ENCODE measurements at places on chromosomes 1 and 21.

GRCh38 chr1:228955691-228956090 lies 220.4 kb downstream of the RHOU start:
- no peak overlapping the region for H3K27ac ChIP-seq
- H3K4me1 ChIP-seq: peaks cover 4% of the 10 kb centered on the region
- H3K36me3 ChIP-seq: no peaks in the 10 kb centered on the region
- H3K27me3 ChIP-seq: no peaks in the 10 kb centered on the region
- DNase-seq: no peak

DNA sequence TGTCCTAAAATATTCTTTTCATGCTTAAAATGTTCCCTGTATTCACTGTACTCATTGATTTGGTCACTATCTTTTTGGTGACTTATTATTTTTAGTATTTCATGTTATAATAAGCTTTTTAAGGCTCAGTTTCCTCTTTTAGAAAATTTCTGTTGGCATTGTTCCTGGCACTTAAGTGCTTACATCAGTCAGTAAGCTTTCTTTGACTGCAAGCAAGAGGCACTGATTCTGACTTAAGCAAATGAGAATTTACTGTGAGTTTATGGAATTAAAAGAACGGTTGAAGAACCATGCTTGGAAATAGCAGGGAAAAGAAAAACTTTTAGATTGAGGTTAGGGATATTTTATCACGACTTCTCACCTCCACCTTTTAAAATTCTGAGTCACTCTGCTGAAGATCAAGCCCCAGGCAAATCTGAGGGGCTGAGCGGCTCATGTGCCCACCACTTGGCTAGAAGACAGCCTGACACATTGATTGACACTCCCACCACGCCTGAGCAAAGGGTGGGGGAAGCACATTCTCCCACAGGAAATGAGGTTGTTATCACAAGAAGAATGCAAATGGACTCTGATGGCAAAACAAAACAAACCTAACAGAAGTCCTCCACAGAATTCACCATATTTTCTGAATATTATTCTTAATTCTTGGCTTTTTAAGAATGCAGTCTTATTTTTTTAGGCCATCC lies 102.8 kb downstream of the KCTD3 start:
- no peak overlapping the region for H3K27ac ChIP-seq
- no peak overlapping the region for H3K4me3 ChIP-seq
- H3K36me3 ChIP-seq: no peaks in the 10 kb centered on the region

- no peak for DNase-seq
- no peaks in the 10 kb centered on the region for H3K27me3 ChIP-seq
- no peak overlapping the region for H3K27ac ChIP-seq
- H3K36me3 ChIP-seq: no peaks in the 10 kb centered on the region
- no peak overlapping the region for H3K4me3 ChIP-seq
These were observed 133.2 kb downstream of the ADSS2 start for GRCh38 chr1:244318512-244318911.

GRCh38 chr1:154819628-154820590 lies 50.2 kb downstream of the KCNN3 start:
- H3K36me3 ChIP-seq: no peaks in the 10 kb centered on the region
- no peak overlapping the region for H3K27ac ChIP-seq
- H3K4me3 ChIP-seq: no peak overlapping the region
- no peaks in the 10 kb centered on the region for H3K27me3 ChIP-seq
- DNase-seq: peak; percentile 16
- H3K4me1 ChIP-seq: peaks cover 6% of the 10 kb centered on the region

- no peak overlapping the region for H3K4me3 ChIP-seq
- peak; percentile 65 for DNase-seq
- no peak overlapping the region for H3K27ac ChIP-seq
- H3K27me3 ChIP-seq: peaks cover 7% of the 10 kb centered on the region
- H3K36me3 ChIP-seq: no peaks in the 10 kb centered on the region
These were observed 6.9 kb upstream of the CAMK1G start for GRCh38 chr1:209576392-209577197.

GRCh38 chr1:186628910-186629309 lies 51.3 kb downstream of the PTGS2 start:
- no peaks in the 10 kb centered on the region for H3K36me3 ChIP-seq
- no peak overlapping the region for H3K4me3 ChIP-seq
- DNase-seq: no peak
- no peak overlapping the region for H3K27ac ChIP-seq
- peaks cover 17% of the 10 kb centered on the region for H3K27me3 ChIP-seq

- peak overlapping the region; percentile 56 for H3K27ac ChIP-seq
- no peaks in the 10 kb centered on the region for H3K36me3 ChIP-seq
- H3K4me1 ChIP-seq: peaks cover 9% of the 10 kb centered on the region
- no peak overlapping the region for H3K4me3 ChIP-seq
- peaks cover 23% of the 10 kb centered on the region for H3K27me3 ChIP-seq
These were observed 1.5 kb downstream of the KNCN start for GRCh38 chr1:46549697-46550681.

DNA sequence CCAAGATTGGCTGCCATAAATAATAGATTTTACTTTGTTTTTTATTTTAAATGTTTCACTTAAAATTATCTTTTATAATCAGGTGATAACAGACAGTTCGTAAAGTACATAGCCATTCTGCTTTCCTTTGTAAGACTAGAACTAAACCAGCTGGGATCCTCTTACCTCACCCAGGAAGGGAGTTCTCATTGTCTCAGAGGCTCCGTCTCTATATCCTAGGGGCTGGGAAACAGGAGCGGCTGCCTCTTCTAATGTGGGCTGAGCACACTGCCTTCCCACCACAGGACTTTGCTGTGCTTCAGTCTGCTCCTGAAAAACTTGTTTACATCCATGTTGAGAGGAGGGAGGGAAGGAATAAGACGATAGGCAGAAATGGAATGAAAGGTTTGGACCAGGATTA lies 45.6 kb upstream of the PGD start:
- H3K4me1 ChIP-seq: no peaks in the 10 kb centered on the region
- no peaks in the 10 kb centered on the region for H3K27me3 ChIP-seq
- no peak overlapping the region for H3K4me3 ChIP-seq
- no peak overlapping the region for H3K27ac ChIP-seq

DNA sequence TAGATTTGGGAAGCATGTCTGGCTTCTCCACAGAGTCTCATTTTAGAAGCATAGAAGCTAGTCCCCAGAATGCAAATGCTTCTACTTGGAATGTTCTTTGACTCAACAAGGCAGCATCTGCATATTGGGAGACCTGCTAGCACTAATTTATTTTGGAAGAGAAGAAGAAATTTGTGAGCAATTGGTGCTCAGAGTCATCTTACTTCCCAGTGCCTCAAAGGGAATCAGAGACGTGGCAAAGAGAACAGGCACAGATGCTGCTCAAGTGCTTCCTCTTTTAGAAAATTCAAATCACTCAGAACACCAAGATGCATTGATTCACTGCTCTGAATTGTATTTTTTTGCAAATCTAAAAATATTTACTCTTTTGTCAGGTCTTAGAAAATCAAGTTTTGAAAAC lies 255.7 kb downstream of the BRINP2 start:
- no peak overlapping the region for H3K27ac ChIP-seq
- no peak overlapping the region for H3K4me3 ChIP-seq
- H3K4me1 ChIP-seq: no peaks in the 10 kb centered on the region
- no peaks in the 10 kb centered on the region for H3K27me3 ChIP-seq
- DNase-seq: no peak

GRCh38 chr1:93758842-93759515 lies 77.3 kb upstream of the BCAR3 start:
- H3K36me3 ChIP-seq: no peaks in the 10 kb centered on the region
- H3K27me3 ChIP-seq: no peaks in the 10 kb centered on the region
- H3K4me1 ChIP-seq: peaks cover 7% of the 10 kb centered on the region
- H3K27ac ChIP-seq: peak overlapping the region; percentile 52

DNA sequence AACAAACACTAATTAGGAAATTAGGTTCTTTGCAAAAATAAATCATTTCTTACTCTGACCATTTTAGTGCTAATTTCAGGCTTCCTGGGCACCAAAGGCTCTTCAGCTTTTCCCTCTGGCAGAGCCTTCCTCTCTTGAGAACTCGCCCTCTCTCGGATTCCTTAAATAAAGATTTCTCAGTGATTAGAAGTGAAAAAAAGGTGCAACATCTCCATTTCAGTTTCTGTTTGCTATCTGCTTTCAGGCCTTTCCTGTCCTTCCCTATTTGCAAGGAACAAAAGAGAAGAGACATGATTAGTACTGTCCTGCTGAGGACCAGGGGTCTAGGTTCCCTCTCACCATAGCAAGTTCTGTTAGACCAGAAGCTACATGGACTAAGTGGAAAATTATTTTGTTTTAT lies 27.8 kb upstream of the CACYBP start:
- no peak for DNase-seq
- no peak overlapping the region for H3K4me3 ChIP-seq
- H3K4me1 ChIP-seq: peaks cover 49% of the 10 kb centered on the region
- peaks cover 23% of the 10 kb centered on the region for H3K36me3 ChIP-seq
- no peak overlapping the region for H3K27ac ChIP-seq

- no peak for DNase-seq
- H3K27me3 ChIP-seq: peaks cover 3% of the 10 kb centered on the region
- H3K4me1 ChIP-seq: no peaks in the 10 kb centered on the region
- no peak overlapping the region for H3K27ac ChIP-seq
These were observed 73.7 kb downstream of the SLC16A1 start for GRCh38 chr1:112882271-112882744.

GRCh38 chr1:64875606-64876005 lies 90.7 kb downstream of the JAK1 start:
- H3K4me1 ChIP-seq: peaks cover 41% of the 10 kb centered on the region
- DNase-seq: no peak
- H3K27me3 ChIP-seq: no peaks in the 10 kb centered on the region
- peaks cover 56% of the 10 kb centered on the region for H3K36me3 ChIP-seq

- no peaks in the 10 kb centered on the region for H3K4me1 ChIP-seq
- no peaks in the 10 kb centered on the region for H3K36me3 ChIP-seq
- H3K4me3 ChIP-seq: no peak overlapping the region
- no peak overlapping the region for H3K27ac ChIP-seq
These were observed 508.8 kb downstream of the PLPP3 start for GRCh38 chr1:56070601-56071000.

DNA sequence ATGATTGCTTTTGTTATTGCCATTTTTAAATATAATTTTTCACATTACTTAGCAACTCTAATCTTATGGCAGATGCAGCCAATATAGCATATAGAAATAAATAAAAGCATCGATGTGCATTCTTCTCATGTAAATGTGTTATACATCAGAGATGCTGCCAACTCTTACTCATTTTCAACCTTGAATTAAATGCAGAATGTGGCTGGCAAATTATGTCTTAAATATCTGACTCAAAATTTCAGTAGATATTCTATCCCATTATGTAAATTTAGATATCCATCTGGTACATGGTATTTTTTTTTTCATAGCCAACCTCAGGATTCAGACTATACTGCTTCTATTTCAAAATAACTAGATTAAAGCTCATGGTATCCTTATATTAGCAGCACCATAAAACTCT lies 916.7 kb upstream of the TMPRSS15 start:
- H3K4me3 ChIP-seq: no peak overlapping the region
- H3K27ac ChIP-seq: no peak overlapping the region
- H3K27me3 ChIP-seq: no peaks in the 10 kb centered on the region
- no peaks in the 10 kb centered on the region for H3K4me1 ChIP-seq
- no peak for DNase-seq

GRCh38 chr1:51622455-51622913 lies 5.6 kb downstream of the OSBPL9 start:
- no peak overlapping the region for H3K27ac ChIP-seq
- no peak overlapping the region for H3K4me3 ChIP-seq
- peak; percentile 9 for DNase-seq
- H3K27me3 ChIP-seq: no peaks in the 10 kb centered on the region

DNA sequence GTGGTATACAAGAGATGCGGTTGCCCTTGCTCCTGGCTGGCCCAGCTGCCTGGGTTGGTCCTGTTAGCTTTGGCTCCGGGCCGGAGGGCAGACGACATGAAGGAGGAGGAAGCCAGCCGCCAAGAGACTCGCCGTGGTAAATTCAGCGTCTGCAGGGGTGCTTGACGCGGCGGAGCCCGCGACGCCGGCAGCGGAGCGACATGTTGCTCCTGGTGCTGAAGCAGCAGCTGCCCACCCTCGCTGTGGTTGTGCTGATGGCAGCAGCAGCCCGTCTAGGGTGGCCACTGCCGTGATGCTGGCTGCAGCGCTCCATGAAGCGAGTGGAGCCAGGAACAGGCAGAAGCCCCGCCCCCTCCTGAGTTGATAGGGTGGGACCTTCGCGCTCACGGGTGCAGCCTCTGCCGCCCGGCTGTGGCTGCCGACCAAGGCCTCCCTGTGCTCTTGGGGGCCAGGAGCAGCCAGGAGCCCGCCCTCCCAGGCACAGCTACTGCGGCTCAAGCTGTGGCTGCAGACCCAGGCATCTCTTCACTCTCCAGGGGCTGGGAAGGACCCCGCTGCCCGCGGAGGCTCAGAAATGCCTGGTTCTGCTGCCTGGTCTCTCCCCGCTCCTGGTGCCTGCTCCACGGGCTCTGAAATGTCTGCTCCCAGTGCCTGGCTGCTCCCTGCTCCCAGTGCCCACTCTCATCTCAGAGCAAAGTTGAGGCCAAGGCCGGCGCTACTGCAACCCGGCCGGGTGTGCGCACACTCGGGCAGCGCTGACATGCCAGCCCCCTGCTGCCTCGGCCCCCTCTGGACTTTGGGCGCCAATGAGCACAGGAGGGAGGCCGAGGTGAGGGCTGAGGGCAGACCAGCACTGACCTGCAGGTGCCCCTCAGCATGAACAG lies 4.4 kb upstream of the ZNF692 start:
- peaks cover 25% of the 10 kb centered on the region for H3K4me1 ChIP-seq
- H3K4me3 ChIP-seq: peak overlapping the region; percentile 84
- H3K27ac ChIP-seq: peak overlapping the region; percentile 81
- peak; percentile 84 for DNase-seq
- peaks cover 5% of the 10 kb centered on the region for H3K36me3 ChIP-seq
- no peaks in the 10 kb centered on the region for H3K27me3 ChIP-seq

DNA sequence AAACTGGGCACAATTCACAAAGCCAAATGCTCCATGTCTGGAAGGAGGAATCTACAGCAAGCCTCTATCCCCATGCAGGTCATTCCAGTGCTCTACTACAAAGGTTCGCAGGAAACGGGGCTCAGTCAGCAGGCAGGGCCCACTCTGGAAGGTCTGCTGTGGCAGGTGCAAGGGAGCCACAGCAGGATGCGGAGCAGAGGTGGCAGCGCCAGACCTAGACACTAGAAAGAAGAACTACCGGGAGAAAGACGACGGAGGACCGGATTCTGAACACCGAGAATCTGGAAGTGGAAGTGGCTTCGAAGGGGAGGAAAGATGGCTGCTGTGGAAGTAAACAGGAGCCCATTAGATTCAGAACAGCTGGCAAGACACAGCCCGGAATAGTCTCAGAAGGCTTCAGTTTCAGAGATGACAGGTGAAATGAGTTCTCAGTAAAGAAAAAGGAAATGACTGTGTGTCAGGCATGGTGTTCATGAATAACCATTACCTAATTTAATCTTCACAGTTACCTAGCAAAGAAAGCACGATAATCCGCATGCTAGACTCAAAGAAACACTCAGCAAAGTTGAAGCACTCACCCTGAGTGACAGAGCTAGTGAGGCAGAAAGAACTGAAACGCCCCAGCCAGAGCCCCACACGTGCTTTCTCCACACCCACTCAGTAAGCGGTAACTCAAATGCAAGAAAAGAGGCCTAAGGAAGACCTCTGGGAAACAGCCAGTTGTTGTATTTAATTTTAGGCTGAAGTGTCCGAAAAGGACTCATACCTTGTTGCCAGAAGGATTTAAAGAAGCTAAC lies 21.4 kb downstream of the SETD4 start:
- H3K27ac ChIP-seq: no peak overlapping the region
- no peak overlapping the region for H3K4me3 ChIP-seq
- H3K36me3 ChIP-seq: peaks cover 13% of the 10 kb centered on the region
- no peaks in the 10 kb centered on the region for H3K4me1 ChIP-seq
- DNase-seq: no peak
